Uterus (tissue), 4 donors: ENCODE measurements at places on chromosomes 16 and 17. TPM values are rescaled to one million over a fixed set of nuclear protein-coding genes. Genes with fewer than 3 reads are reported as not detected.

GRCh38 chr16:56970934-56971767, 9.4 kb downstream of the CETP start:
- H3K27me3 ChIP-seq: no peaks in the 10 kb centered on the region
- DNase-seq: no peak
- no peak overlapping the region for H3K4me3 ChIP-seq

DNA sequence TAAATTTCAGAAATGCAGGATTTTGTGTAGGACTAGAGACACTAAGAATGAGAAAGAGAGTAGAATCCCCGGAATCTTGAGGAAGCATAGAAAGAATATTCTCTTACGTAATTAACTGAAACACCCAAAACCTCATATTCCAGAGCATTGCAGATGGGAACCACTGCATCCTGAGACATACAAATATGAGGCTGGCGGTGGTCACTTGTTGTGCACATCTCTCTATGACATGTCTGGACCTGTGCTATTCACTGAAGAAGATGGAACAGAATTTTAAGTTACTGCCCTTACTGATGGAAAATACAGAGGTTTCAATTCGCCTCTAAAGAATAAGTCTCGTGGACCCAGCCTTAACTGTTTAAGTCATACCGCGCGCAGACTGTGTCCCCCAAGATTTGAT, 806 bp downstream of the RAD51C start:
- H3K4me3 ChIP-seq: peak overlapping the region; percentile 66
- no peaks in the 10 kb centered on the region for H3K27me3 ChIP-seq
- DNase-seq: no peak
- no peaks in the 10 kb centered on the region for H3K36me3 ChIP-seq
- no peaks in the 10 kb centered on the region for H3K4me1 ChIP-seq
- peak overlapping the region; percentile 77 for H3K27ac ChIP-seq

- no peaks in the 10 kb centered on the region for H3K36me3 ChIP-seq
- H3K4me1 ChIP-seq: no peaks in the 10 kb centered on the region
- H3K27me3 ChIP-seq: no peaks in the 10 kb centered on the region
- H3K4me3 ChIP-seq: no peak overlapping the region
Observed at GRCh38 chr16:11756248-11756647, 13.6 kb upstream of the TXNDC11 start.

- DNase-seq: no peak
- H3K27ac ChIP-seq: no peak overlapping the region
- H3K36me3 ChIP-seq: no peaks in the 10 kb centered on the region
Observed at GRCh38 chr16:61391896-61392295, 644.3 kb downstream of the CDH8 start.

GRCh38 chr16:11636172-11636721, 32.0 kb upstream of the SNN start:
- no peak overlapping the region for H3K4me3 ChIP-seq
- H3K27me3 ChIP-seq: no peaks in the 10 kb centered on the region
- H3K27ac ChIP-seq: no peak overlapping the region
- DNase-seq: no peak
- no peaks in the 10 kb centered on the region for H3K36me3 ChIP-seq

GRCh38 chr17:69485251-69485661, 70.8 kb downstream of the MAP2K6 start:
- no peaks in the 10 kb centered on the region for H3K4me1 ChIP-seq
- H3K27me3 ChIP-seq: no peaks in the 10 kb centered on the region
- H3K4me3 ChIP-seq: no peak overlapping the region

- H3K27me3 ChIP-seq: no peaks in the 10 kb centered on the region
- DNase-seq: peak; percentile 73
- H3K36me3 ChIP-seq: no peaks in the 10 kb centered on the region
- peak overlapping the region; percentile 58 for H3K27ac ChIP-seq
Observed at GRCh38 chr16:84881702-84882521, 62.1 kb downstream of the CRISPLD2 start.

DNA sequence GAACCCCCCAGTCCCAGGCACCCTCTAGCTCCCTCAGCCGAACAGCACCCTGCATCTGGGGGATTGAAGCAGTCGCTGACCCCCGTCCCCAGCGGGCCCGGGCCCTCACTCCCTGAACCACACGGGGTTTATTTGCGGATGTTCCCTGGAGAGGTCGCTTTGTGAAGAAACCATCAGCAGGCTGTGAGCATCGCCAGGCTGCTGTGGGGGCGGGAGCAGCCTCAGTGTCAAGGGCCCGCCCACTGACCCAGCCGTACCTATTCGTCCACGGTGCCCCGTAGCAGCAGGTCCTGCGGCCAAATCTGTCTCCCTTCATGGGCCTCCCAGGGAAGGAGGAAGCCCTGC, 6.4 kb upstream of the RAB40C start:
- no peak for DNase-seq
- peaks cover 13% of the 10 kb centered on the region for H3K4me1 ChIP-seq
- H3K27ac ChIP-seq: no peak overlapping the region
- H3K4me3 ChIP-seq: no peak overlapping the region
- H3K27me3 ChIP-seq: no peaks in the 10 kb centered on the region
- no peaks in the 10 kb centered on the region for H3K36me3 ChIP-seq

- no peak overlapping the region for H3K27ac ChIP-seq
- DNase-seq: no peak
- H3K4me3 ChIP-seq: no peak overlapping the region
- no peaks in the 10 kb centered on the region for H3K27me3 ChIP-seq
- H3K36me3 ChIP-seq: no peaks in the 10 kb centered on the region
- H3K4me1 ChIP-seq: no peaks in the 10 kb centered on the region
Observed at GRCh38 chr17:27593232-27593856, 37.6 kb upstream of the LGALS9 start.

- no peak overlapping the region for H3K4me3 ChIP-seq
- H3K36me3 ChIP-seq: no peaks in the 10 kb centered on the region
- H3K27ac ChIP-seq: no peak overlapping the region
- DNase-seq: no peak
Observed at GRCh38 chr16:64280317-64280716, 841.5 kb downstream of the CDH11 start.

DNA sequence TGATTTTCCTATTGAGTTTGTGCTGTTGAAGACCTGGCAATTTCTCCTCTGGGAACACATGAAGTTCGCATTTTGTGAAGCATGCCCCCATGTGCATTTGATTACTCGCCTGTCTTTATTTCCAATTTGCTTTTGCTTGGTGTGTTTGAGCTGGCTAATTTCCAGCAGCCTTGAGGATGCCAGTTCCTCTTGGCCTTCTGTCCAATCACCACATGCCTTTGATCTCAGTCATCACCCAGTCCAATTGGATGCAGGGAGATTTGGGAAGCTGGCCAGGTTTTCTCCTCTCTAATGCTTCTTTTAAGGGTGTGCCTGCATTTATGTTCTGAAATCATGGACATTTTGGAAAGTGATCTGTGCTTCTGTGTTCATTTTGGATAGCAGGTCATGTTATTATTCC, 3.8 kb upstream of the TMEM100 start:
- DNase-seq: peak; percentile 60
- no peaks in the 10 kb centered on the region for H3K4me1 ChIP-seq
- no peaks in the 10 kb centered on the region for H3K36me3 ChIP-seq
- no peaks in the 10 kb centered on the region for H3K27me3 ChIP-seq
- H3K27ac ChIP-seq: no peak overlapping the region

DNA sequence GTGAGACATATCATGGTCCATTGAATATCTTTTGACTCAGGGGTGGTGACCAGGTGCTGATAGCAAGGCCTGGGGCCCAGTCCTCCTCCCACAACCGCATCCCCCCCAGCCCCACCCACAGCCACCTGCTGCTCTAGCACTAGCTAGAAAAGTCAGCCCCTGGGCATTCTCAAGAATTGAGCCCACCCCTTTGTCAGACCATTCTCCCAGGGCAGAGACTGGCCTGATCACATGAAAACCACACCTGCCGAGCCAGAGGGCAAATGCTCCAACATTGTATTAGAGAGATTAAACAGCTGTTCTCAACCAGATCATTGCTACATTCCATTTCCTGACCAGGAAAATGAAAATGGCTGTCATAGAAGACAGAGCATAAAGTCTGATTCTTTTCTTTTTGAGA, 62.4 kb downstream of the RAB11FIP4 start:
- H3K27ac ChIP-seq: no peak overlapping the region
- no peak for DNase-seq
- H3K4me1 ChIP-seq: no peaks in the 10 kb centered on the region
- no peaks in the 10 kb centered on the region for H3K27me3 ChIP-seq

DNA sequence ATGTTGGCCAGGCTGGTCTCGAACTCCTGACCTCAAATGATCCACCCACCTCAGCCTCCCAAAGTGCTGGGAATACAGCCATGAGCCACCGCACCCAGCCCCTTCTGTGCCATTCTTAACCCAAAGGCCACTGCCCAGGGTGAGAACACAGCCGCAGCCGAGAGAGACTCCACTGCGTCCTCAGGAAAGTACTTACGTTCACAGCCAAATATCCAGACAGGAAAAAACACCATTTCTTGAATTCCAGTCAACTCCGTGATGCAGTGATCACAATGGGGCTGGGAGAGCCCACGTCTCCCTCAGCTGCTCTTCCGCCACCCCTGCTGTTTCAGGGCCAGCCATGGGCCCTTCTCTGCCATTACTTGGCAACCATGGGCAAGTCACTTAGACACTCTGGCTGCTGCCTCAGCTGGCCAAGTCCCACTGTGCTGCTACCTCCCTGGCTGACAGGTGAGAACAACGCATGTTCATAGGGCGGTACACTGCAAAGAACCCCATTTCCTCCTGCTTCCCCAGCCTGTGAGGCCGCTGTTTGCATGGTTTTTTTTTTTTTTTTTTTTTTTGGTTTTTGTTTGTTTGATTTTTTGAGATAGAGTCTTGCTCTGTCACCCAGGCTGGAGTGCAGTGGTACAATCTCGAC, 4.3 kb downstream of the CDIP1 start:
- no peaks in the 10 kb centered on the region for H3K36me3 ChIP-seq
- no peak overlapping the region for H3K4me3 ChIP-seq
- DNase-seq: no peak
- H3K4me1 ChIP-seq: no peaks in the 10 kb centered on the region

- H3K4me3 ChIP-seq: peak overlapping the region; percentile 88
- H3K4me1 ChIP-seq: no peaks in the 10 kb centered on the region
- peak overlapping the region; percentile 94 for H3K27ac ChIP-seq
- no peak for DNase-seq
- no peaks in the 10 kb centered on the region for H3K36me3 ChIP-seq
- no peaks in the 10 kb centered on the region for H3K27me3 ChIP-seq
Observed at GRCh38 chr17:2302778-2303203, 794 bp downstream of the SMG6 start.

DNA sequence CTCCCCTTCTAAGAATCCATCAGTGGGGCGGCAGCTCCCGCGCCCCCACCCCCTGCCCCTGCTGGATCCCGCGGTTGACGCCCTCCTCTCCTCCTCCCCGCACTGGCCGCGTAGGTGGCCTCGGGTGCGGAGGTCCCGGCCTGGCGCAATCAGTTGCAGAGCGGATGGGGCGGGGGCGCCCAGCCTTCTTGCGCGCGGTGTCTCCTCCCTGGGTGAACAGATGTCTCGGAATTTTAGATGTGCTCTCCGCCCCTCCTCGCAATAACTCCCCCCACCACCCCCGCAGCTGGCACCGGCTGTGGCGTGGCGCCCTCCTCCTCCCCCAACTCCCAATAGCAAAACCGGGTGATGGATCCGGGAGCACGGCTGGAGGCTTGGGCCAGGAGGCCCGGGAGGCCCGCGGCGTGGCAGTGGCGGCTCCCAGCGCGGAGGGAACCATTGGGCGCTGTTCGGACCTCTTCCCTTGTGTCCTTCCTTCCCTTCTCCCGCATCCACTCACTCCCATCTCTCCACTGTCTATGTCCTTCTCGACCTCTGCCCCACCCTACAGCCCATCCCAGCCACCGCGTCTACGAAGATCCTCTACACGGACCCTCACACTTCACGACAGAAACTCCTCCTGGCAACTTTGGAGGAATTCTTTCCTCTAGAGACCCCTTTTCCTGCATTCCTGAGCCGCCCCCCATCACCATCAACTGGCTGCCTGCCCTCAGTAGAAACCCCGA, 11.0 kb downstream of the NEUROD2 start:
- no peaks in the 10 kb centered on the region for H3K36me3 ChIP-seq
- no peak for DNase-seq
- H3K4me1 ChIP-seq: no peaks in the 10 kb centered on the region
- peaks cover 25% of the 10 kb centered on the region for H3K27me3 ChIP-seq

- peak overlapping the region; percentile 83 for H3K27ac ChIP-seq
- peaks cover 3% of the 10 kb centered on the region for H3K4me1 ChIP-seq
- no peaks in the 10 kb centered on the region for H3K36me3 ChIP-seq
- no peaks in the 10 kb centered on the region for H3K27me3 ChIP-seq
- H3K4me3 ChIP-seq: no peak overlapping the region
Observed at GRCh38 chr17:59783221-59784047, 76.0 kb downstream of the VMP1 start.

DNA sequence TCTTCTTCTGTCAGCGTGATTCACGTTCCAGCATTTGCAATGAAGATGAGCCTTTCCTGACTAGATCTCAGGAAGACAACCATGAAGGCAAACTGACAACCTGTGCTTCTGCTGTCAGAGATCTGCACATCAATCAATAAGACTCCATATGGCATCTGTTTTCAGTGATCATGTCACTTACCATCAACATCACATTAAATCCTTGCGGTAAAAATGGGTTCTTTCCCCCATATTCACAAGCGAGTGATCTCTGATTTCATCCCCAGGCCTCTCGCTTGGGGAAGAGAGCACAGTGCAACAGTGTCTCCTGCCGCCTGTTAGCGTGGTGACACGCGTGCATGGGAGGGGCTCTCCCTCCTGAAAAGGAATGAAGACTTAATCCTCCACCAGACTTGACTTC, 11.1 kb downstream of the NACA2 start:
- no peaks in the 10 kb centered on the region for H3K4me1 ChIP-seq
- no peak overlapping the region for H3K4me3 ChIP-seq
- no peak overlapping the region for H3K27ac ChIP-seq
- H3K27me3 ChIP-seq: peaks cover 6% of the 10 kb centered on the region
- H3K36me3 ChIP-seq: no peaks in the 10 kb centered on the region

DNA sequence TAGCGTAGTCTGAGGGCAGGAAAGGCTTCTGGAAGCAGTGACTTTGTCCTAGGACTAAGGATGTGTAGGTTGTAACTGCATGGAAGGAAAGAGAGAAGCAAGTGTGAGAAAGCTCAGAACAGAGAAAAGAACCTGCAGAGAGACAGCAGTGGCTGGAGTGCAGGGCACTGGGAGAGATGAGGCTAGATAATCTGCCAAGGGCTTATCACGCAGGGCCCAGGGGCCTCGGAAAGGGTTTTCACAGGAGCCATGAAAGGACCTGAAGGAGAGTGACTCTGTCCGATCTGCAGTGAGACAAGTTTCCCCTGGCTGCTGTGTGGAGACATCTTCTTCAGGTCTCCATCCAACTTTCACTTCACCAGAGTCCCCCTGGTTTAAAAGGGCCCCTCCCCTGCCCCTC, 7.1 kb upstream of the SRCAP start:
- H3K27me3 ChIP-seq: no peaks in the 10 kb centered on the region
- H3K27ac ChIP-seq: no peak overlapping the region
- no peaks in the 10 kb centered on the region for H3K36me3 ChIP-seq
- DNase-seq: no peak
- H3K4me1 ChIP-seq: no peaks in the 10 kb centered on the region

HS3ST4 gene
- not detected for total RNA-seq

BCL6B gene
- 24.4 TPM for total RNA-seq

CSH1 gene
- total RNA-seq: not detected

ACSM2A gene
- not detected for total RNA-seq

CMTM2 gene
- not detected for total RNA-seq

TBC1D3K gene
- total RNA-seq: not detected
